ENCODE measurements at places on chromosomes 1 and 21. TPM values are rescaled to one million over a fixed set of nuclear protein-coding genes. Genes with fewer than 3 reads are reported as not detected.

DNA sequence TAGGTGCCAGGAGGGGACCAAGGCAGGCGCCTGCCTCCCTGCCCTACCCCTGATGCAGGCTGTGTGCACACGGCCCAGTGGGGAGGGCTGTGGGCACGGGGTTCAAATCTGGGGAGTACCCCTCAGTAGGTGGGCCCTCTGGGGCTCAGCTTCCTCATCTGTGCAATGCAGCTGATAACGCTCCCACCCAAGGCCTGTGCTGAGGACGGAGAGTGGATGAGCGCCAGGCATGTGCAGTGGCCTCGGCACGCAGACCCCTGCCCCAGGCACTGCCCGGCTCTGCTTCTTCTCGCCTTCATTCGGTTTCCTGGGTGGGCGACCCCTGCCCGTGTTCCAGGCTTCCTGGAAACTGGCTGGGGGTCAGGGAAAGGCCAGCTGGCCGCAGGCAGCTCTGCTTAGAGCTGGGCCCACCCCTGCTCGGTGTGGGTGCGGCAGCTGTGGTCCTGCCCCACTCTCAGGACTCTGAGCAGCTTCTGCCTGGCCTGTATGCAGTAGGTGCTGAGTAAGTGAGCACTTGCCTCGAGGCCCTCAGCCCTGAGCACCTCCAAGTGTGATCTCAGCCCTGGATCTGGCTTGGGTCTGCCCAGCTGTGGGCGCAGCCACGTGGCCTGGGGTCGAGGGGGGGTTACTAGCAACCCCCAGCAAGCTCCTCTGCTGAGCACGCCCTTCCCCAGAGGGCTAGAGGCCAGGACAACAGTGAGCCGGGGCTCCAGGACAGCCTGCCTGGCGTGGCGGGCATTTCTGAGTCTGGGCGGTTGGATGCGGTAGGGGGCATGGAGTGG, 11.9 kb upstream of the TNFRSF14 start:
- no peak for DNase-seq

Gene RAP1GAP
- total RNA-seq = under 0.01 TPM

DNA sequence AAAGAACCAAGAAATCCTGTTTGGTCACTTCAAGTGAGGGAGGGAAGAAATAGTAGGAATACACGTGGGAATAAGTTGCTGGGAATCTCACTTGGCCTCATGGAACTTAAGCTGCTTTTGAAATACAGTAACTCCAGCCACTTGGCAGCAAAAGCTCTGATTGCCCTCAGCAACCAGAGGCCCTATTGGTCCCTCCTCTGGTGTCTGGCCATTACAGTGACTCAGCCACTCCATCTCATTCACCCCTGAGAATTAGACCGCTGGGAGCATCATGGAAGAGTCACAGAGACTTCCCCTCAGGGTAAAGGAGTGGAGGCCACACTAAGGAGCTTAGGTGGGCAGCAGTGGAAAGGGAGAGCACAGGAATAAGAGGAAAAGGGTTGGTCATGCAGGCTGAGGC, 99.6 kb downstream of the ELAVL4 start:
- DNase-seq = no peak

Gene LINGO4
- not detected for total RNA-seq

DNA sequence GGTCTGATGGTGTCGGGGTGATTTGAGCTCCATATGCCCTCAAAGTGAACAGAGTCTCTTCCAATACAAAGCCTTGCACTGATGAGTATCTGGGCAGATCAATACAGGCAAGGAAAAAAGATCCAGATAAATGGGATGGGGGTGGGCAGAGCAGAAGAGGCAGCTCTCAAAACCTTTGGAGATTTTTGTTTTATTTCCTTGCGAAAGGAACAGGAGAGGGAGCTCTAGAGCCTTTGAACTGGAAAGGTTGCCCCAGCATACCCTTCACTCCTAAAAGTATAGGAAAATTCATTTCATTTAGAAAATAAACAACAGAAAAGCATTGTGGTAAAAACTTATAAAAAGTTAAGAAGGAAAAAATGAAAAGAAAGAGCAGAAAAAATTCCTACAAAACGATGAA, 31.4 kb upstream of the OLIG2 start:
- DNase-seq = peak; percentile 31

- DNase-seq = no peak
These were observed 8.5 kb upstream of the EXO1 start for GRCh38 chr1:241839369-241839979.

DNA sequence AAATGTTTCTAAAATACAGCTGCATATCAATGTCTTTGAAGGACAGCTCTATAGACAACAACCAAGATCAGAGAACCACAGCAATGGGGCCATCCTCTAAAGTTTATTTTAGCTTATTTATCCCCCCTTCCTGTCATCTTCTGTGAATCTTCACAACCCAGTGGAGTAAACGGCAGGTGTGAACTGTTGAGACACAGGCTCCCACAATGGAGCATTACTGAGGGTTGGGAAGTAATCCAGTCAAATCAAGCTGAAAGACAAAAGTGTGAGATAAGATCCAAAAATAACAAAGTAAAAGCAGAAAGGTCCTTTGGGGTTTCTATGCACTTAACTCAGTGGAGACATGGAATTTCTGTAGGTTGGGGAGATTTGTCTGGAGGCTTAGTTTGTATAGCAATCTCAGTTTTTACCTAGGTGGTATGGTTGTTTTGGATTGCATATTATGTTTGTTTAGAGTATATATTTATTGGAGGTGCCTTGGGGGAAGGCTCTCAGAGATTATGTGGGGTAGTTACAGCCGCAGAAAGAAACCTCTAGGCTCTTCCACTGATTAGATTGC, 286.9 kb upstream of the ADGRL2 start:
- no peak for DNase-seq

DNA sequence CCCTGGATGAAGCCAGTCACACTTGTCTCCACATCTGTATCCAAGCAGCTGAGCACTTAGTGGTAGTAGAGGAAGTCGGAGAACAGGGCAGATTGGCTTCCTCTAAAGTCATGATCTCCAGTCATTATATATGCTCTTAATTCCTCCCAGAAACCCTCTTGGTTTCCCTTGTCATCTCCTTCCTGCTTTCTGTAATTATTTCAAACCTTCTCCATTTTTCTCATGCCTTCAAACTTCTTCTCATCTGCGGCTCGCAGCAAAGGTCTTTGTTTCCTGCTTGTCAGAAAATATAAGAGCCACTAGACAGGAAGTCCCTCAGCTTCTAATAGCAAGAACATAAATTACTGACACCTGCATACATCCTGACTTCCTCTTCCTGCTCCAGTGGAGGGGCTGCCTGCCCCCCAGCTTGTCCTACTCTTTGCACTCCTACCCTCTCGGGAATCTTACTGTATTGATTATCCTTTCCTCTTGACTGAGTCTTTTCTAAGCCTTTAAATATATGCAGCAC, 124.6 kb upstream of the NGF start:
- DNase-seq = no peak

GRCh38 chr1:1900883-1901640, 10.2 kb upstream of the GNB1 start:
- DNase-seq = no peak

Gene SLC9C2
- not detected for total RNA-seq
